ENCODE measurements at places on chromosomes 1 and 21. TPM values are rescaled to one million over a fixed set of nuclear protein-coding genes. Genes with fewer than 3 reads are reported as not detected.

The LCE1D gene
- not detected for total RNA-seq

The AGT gene
- 15.3 TPM for total RNA-seq

The FCRL4 gene
- not detected for total RNA-seq

The OR2L5 gene
- not detected for total RNA-seq

The CFAP74 gene
- total RNA-seq: not detected

The NPR1 gene
- 24.9 TPM for total RNA-seq

The VASH2 gene
- total RNA-seq: 2.9 TPM

The GBP1 gene
- 17.3 TPM for total RNA-seq

The SMPDL3B gene
- 0.58 TPM for total RNA-seq

The DNAI4 gene
- total RNA-seq: 6.2 TPM

The OSCP1 gene
- total RNA-seq: 8.2 TPM

The AMPD1 gene
- not detected for total RNA-seq

The GBP4 gene
- 4.1 TPM for total RNA-seq

The NPPB gene
- total RNA-seq: not detected

The AJAP1 gene
- 0.84 TPM for total RNA-seq

The MROH9 gene
- total RNA-seq: not detected

The FMO5 gene
- 2.9 TPM for total RNA-seq

The NR1I3 gene
- total RNA-seq: not detected

The SPATA17 gene
- 0.69 TPM for total RNA-seq

The IRF6 gene
- 1.2 TPM for total RNA-seq

The LRRC38 gene
- total RNA-seq: not detected

The PTPRC gene
- 40.3 TPM for total RNA-seq

Measured in esophagus muscularis mucosa (tissue), 4 donors.